ENCODE measurements at places on chromosomes 7 and 10.
A peak's percentile ranks its signal among the peaks of the same experiment; 100 is the strongest.

DNA sequence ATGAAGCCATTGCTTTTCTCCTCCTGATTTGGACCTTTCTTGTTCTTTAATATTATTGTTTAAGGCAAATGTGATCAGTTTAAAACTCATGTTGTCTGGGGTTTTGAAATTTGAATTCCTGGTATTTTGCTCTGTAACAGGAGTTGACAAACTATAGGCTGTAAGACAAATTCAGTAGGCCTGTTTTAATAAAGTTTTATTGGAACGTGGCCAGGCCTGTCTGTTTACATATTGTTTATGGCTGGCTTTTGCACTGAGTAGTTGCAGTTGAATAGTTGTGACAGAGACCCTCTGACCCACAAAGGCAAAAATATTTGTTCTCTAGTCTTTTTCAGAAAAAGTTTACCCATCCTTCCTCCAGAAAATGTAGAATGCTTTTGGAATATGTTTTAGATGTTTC, 29.8 kb downstream of the STARD3NL start:
- no peak for DNase-seq

GRCh38 chr10:3265088-3265487, 92.5 kb upstream of the PITRM1 start:
- DNase-seq = peak; percentile 46

GRCh38 chr7:121352323-121352722, 23.5 kb downstream of the WNT16 start:
- DNase-seq = no peak

DNA sequence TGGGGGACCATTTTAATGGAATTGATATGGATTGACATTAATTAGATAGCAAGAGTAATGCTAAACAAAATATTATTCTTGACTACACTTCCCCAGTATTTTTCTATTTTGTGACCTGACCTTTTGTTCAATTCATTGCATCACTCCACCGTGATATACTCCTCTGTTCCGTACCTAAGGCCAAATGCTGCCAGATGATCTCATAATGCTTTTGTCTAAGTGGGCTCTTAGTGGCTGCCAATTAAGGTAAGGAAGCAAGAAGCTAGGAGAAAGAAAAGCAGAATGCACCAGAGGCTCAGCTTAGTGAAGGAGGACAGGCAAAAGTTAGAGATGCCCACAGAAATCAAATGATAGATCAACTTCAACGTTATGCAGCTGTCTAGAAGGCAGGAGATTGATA, 36.4 kb downstream of the FEZF1 start:
- DNase-seq = no peak

- DNase-seq = no peak
Observed at GRCh38 chr10:33047655-33048054, 89.6 kb upstream of the ITGB1 start.

DNA sequence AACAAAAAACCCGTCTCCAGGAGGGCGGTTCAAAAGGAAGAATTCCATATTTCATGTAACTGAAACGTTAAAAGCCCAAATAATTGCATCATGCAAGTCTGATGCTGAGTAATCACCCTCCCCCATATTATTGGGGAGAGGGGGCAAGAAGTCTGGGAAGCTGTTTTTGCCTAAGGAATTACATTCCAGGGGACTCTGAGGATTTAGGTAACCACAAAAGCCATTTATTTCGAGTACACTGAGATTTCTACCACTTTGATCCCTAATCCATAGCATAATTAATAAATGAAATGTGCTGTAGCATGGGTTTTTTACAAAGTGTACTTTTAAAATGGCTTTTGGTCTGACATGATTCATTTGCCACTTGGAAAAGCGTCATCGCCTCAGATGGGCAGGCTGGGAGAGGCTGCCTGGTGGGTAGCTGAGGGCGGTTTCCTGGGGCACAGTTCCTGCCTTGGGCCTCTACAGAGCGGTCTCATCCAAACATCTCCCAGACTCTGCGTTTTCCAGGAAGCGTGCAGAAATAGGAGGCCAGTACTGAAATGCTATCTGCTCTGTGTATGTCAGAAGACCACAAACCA, 106.5 kb downstream of the TCF7L2 start:
- DNase-seq = peak; percentile 53

GRCh38 chr7:105827151-105827875, 49.1 kb downstream of the ATXN7L1 start:
- DNase-seq = peak; percentile 56

GRCh38 chr7:84248843-84249242, 54.3 kb upstream of the SEMA3A start:
- DNase-seq = no peak

DNA sequence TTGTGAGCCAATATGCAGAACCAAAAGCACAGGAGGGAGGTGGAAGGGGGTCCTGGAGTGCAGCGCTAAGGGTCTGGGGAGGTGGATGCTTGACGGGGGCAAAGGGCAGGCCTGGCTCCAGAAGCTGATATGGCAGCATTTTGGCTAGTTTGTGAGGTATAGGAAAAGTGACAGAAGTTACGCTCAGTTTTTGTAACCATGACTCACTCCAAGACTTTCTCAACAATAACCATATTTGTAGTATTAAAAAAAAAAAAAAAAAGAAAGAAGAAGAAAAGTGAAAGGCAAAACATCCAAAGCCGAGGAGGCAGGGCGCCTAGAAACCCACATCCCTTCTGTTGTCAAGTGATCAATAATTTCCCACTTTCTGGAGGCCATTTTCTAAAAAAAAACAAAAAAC, 92.3 kb downstream of the RNF216 start:
- DNase-seq = peak; percentile 57

GRCh38 chr10:69346776-69347175, 68.5 kb downstream of the HK1 start:
- no peak for DNase-seq

DNA sequence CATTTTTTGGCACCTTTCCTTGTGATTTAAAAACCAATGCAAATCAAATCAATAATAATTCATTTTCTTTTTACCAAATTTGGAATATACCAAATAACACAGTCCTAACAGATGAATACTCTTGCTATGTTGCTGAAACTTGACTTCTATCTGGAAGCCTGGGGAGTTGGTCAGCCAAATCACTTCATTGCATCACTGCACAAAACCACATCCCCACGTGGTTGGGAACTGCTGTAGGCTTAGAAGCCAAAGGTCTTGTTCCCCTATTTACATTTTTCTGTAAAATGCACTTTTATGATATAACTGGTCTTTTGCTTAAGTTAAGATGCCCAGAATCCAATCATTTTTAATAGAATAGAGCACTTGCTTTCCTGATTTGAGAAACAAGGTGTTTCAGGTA, 15.2 kb downstream of the GPR85 start:
- peak; percentile 15 for DNase-seq

DNA sequence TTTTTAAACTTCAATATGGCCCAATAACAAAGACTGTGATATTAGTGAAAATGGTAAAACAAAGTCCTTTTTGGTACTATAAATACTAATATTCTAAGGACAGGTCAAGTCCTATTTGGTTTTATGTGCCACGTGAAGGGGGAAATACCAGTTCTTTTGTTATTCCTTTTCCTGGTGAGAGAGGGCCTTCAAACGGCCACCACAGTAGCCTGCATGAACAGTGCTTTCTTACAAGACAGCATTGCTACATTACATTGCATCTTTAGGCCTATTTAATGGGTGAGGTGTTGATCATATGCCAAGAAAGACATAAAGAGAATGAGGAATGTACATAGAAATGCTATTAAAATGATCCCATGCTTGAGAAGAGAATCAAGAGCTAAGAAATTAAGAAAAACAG, 214.8 kb downstream of the LRRTM3 start:
- DNase-seq = no peak

DNA sequence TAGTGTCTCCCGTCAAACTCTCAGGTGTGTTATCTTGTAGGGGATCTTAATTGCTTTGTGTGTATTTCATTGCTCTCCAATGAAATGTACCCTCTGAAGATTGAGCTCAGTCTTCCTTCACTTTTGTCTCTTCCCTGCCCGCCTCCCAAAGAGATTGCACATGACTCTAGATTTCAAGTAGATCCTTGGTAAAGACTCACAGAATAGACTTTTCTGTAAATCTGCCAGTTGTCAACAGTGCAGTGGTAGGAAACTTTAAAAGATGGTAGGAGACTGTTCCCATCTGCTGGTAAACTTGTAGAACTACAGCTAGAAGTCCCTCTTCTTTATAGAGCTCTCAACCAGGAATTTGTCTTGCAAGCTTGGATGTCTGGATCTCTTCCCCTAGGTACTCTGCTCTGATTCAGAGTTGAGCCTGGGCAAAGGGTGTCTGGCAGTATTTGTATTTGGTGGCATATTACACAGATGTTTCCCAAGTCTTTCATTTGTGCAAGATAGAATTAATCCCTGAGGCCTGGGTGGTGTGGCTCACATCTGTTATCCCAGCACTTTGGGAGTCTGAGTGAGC, 9.6 kb downstream of the CCL26 start:
- DNase-seq = peak; percentile 79
